Muscle of back (tissue), 13 donors: ENCODE measurements at places on chromosomes 7 and 10.

DNA sequence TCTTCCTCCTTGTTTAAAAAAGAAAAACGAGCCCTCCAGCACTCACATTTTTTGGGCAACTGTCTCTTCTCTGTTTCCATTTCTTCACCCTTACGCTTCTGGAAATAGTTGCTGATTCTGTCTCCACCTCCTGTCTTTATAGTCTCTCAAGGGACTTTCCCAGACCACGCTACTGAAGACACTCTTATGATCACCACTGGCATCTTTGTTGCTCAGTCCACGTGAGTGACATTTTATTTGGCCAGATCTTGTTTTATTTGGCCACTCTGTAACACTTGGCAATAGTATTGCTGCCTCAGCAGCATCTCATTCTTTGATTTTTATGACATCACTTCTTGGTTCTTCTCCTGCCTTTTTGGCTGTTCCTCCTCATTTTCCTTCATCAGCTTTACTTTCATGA, 21.6 kb upstream of the NME8 start:
- peak; percentile 73 for DNase-seq

DNA sequence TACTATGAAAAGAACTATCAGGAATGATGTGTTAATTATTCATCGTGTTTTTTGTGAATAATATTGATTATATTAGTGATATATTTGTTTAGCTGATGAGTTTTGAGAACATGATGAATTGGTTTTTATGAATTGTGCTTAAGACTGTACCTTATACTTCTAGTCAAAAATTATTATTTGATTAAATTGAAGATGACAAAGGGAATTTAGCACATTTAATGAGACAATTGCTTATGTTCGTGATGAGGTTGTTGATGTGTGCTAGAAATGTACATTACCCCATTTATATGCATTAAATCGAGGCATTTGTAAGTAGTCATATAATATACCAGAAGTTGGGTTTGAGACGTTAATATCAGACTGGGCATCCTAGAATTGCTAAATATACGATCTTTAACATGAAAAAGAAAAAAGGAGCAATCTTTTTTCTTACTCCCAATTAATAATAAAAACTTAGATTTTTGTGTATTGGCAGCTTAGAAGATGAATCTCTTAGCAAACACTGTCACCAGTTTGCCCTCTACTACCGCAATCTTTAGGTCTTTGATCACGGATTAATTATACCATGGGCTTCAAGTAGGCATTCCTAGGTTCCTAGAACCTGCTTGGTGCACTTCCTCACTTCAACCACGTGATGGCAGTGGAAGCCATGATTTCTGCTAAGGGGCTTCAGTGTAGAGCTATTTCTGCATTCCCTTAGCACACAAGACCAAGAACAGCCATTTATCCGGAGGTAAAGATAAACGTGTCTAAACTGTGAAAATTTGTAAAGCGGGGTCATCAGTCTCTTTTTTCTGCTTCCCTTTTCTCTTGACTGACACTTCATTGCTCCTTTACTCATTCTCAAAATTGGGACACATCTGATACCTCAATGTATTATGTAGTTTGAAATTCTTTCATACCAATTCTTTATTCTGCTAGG, 1.6 kb downstream of the KLHDC10 start:
- DNase-seq: peak; percentile 90

GRCh38 chr7:440059-440749, 79.4 kb downstream of the PDGFA start:
- no peak for DNase-seq

- DNase-seq: no peak
Observed at GRCh38 chr7:43072530-43072929, 39.9 kb upstream of the HECW1 start.

GRCh38 chr10:88027570-88027969, 164.1 kb downstream of the PTEN start:
- DNase-seq: no peak

DNA sequence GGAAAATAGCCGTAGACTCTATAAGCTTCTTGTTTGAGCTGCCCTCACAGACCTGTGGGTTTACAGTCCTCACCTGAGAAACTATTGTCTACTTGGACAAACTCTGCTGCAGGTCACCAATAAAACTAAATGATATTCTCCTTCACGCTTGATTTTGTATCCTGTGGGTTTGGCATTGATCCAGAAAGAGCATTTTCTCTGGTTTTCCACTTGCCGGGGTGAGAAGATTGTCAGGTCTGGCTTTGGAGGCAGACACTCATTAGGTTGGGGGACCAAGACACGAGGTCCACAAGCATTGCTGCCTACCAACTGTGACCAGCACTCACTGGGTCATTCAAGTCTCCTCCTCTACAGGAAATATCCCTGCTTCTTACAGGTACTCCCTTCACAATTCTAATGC, 68.5 kb downstream of the CDC14C start:
- DNase-seq: no peak

DNA sequence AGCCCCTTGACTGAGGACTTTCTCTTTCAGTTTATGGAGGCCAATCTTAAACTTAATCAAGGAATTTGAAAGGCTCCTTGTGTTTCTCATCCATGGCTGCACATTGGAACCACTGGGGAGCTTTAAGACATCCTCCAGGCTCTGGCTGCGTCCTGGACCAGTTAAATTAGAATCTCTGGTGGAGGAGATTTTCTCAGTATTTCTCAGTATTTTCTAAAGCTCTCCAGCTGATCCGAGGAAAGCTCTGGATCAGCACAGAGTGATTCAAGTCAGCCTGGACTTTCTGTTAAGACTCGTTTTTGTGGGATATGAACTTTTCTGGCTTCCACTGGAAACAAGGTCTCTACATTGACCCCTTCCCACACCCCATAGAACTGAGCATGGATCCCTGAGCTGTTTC, 249.8 kb downstream of the STK31 start:
- no peak for DNase-seq
